ENCODE measurements at places on chromosomes 3 and 15. TPM values are rescaled to one million over a fixed set of nuclear protein-coding genes. Genes with fewer than 3 reads are reported as not detected.
A peak's percentile ranks its signal among the peaks of the same experiment; 100 is the strongest.

- no peaks in the 10 kb centered on the region for H3K36me3 ChIP-seq
- no peak for DNase-seq
These were observed 105.5 kb downstream of the MME start for GRCh38 chr3:155185631-155186071.

DNA sequence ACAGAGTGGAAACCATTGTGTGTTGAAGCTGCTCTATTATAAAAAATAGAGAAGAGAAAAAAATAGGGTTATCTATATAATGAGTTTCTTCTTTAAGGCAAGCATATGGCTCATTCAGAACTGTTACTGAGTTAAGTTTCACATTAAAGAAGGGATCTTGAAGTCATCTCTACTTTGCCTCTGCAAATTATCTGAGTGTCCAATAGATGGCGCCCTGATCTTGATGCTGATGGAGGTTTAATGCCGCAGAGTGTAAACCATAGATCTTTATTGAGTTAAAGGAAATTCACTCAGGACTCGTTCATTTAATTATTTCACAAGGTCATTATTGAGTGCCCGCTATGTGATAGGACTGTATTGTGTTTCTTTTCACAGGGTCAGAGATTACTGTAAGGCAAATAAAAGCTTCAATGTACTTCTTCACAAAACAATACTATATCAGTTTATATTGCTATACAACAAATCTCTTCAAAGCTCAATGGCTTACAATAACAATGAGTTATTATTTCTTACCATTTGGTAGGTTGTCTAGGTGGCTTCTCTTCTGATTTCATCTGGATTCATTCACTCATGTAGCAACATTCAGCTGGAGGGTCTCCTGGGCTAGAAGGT is 171.4 kb downstream of the NSUN3 start:
- no peak for DNase-seq
- no peaks in the 10 kb centered on the region for H3K4me1 ChIP-seq
- no peak overlapping the region for H3K27ac ChIP-seq
- H3K4me3 ChIP-seq, result no peak overlapping the region

DNA sequence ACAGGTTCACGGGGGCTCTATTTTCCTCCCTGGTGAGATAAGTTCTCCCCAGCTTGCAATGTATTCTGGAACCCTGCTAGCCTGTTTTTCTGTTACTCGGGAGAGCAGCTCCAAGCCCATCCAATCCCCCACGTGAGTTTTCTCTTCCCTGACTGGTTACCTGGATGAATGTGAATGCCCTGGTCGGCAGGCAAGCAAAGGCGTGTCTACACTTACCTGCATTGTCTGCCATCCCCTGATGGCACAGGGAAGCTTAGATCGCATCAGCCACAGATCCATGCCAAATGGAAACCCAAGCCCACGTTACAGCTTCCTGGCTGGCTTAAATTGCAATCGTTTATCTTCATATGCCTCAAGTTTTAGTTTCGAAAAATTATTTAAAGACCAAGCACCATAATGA is 149.9 kb downstream of the FOXP1 start:
- peaks cover 3% of the 10 kb centered on the region for H3K36me3 ChIP-seq
- peaks cover 79% of the 10 kb centered on the region for H3K4me1 ChIP-seq
- no peak for DNase-seq
- H3K27ac ChIP-seq, result peak overlapping the region; percentile 79
- H3K4me3 ChIP-seq, result no peak overlapping the region

GRCh38 chr3:114214542-114215341 is 22.6 kb downstream of the ZNF80 start:
- H3K27ac ChIP-seq, result peak overlapping the region; percentile 94
- DNase-seq, result no peak
- peaks cover 78% of the 10 kb centered on the region for H3K4me1 ChIP-seq
- peak overlapping the region; percentile 59 for H3K4me3 ChIP-seq

DNA sequence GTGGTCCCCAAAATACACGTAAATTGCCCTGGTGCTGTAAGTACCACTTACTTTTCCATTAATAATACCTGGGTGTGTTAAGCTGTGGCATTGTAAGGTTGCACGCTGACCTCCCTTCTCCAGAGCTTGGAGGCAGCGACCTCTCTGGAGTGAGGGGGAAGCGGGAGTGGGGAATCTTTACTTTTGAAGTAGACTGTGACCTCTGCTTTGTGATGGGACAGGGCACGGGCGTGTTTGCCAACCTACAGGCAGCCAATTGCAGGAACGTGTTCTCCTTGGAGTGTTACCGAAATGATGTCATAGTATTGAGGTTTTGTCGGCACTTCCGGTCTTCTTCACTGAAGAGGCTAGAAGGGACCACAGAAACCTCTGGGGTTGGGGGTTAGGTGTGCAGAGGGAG is 227.3 kb upstream of the C2CD4B start:
- DNase-seq, result no peak
- H3K4me1 ChIP-seq, result peaks cover 21% of the 10 kb centered on the region
- no peak overlapping the region for H3K27ac ChIP-seq
- no peaks in the 10 kb centered on the region for H3K36me3 ChIP-seq
- H3K27me3 ChIP-seq, result peaks cover 30% of the 10 kb centered on the region
- peak overlapping the region; percentile 93 for H3K4me3 ChIP-seq

DNA sequence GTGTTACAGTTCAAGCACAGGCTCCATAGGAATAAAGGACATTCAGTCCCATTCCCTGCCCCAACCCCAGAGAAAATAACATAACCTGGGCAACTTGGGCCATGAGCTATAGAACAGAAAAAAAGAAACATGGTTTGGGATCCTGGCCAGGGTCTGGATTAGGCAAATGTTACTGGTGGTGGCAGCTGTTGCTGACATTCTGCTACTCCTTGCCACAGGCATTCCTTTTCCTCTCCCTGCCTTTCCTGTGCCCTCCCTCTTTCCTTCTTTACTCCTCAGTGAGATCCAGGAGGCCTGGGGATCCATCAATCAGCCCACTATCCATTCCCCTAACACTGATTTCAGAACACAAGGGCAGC is 129.1 kb downstream of the NTRK3 start:
- H3K27ac ChIP-seq, result no peak overlapping the region
- no peaks in the 10 kb centered on the region for H3K4me1 ChIP-seq
- H3K36me3 ChIP-seq, result no peaks in the 10 kb centered on the region
- no peak overlapping the region for H3K4me3 ChIP-seq
- no peaks in the 10 kb centered on the region for H3K27me3 ChIP-seq
- DNase-seq, result no peak

- peaks cover 2% of the 10 kb centered on the region for H3K27me3 ChIP-seq
- no peak overlapping the region for H3K4me3 ChIP-seq
- no peak for DNase-seq
These were observed 61.2 kb upstream of the KCNMB2 start for GRCh38 chr3:178475062-178475461.

DNA sequence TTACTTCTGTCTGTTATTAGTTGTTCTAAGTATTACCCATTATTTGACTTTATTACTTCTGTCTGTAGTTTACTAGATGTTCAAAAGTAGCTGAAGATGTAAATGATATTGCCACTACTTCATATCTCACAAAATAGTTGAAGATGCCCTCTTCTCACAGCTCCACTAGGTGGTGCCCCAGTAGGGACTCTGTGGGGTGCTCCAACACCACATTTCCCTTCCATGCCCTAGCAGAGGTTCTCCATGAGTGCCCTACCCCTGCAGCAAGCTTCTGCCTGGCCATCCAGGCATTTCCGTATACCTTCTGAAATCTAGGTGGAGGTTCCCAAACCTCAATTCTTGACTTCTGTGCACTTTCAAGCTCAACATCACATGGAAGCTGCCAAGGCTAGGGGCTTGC is 80.8 kb downstream of the KCNH8 start:
- no peak overlapping the region for H3K4me3 ChIP-seq
- H3K27ac ChIP-seq, result no peak overlapping the region
- no peaks in the 10 kb centered on the region for H3K27me3 ChIP-seq
- H3K36me3 ChIP-seq, result no peaks in the 10 kb centered on the region

- H3K4me3 ChIP-seq, result no peak overlapping the region
- H3K27me3 ChIP-seq, result no peaks in the 10 kb centered on the region
- DNase-seq, result no peak
- H3K27ac ChIP-seq, result no peak overlapping the region
- no peaks in the 10 kb centered on the region for H3K4me1 ChIP-seq
These were observed 234.2 kb upstream of the MCTP2 start for GRCh38 chr15:93997071-93997658.

GRCh38 chr15:36763685-36764084 is 184.3 kb downstream of the CDIN1 start:
- H3K27ac ChIP-seq, result no peak overlapping the region
- H3K4me3 ChIP-seq, result no peak overlapping the region
- no peaks in the 10 kb centered on the region for H3K27me3 ChIP-seq
- H3K36me3 ChIP-seq, result no peaks in the 10 kb centered on the region

GRCh38 chr15:60762167-60762566 is 283.2 kb upstream of the ICE2 start:
- DNase-seq, result no peak
- no peak overlapping the region for H3K27ac ChIP-seq
- H3K4me1 ChIP-seq, result peaks cover 3% of the 10 kb centered on the region
- no peaks in the 10 kb centered on the region for H3K27me3 ChIP-seq
- no peaks in the 10 kb centered on the region for H3K36me3 ChIP-seq
- no peak overlapping the region for H3K4me3 ChIP-seq

- H3K4me1 ChIP-seq, result no peaks in the 10 kb centered on the region
- no peak for DNase-seq
- H3K27me3 ChIP-seq, result no peaks in the 10 kb centered on the region
- H3K27ac ChIP-seq, result no peak overlapping the region
- no peaks in the 10 kb centered on the region for H3K36me3 ChIP-seq
These were observed 25.7 kb downstream of the SH3GL3 start for GRCh38 chr15:83472797-83473196.

- H3K4me3 ChIP-seq, result no peak overlapping the region
- H3K27ac ChIP-seq, result no peak overlapping the region
- H3K27me3 ChIP-seq, result no peaks in the 10 kb centered on the region
- DNase-seq, result no peak
These were observed 273.6 kb upstream of the PROK2 start for GRCh38 chr3:72058493-72059081.

GRCh38 chr3:108826309-108827187 is 4.0 kb downstream of the TRAT1 start:
- H3K27me3 ChIP-seq, result no peaks in the 10 kb centered on the region
- H3K4me1 ChIP-seq, result peaks cover 12% of the 10 kb centered on the region
- peak overlapping the region; percentile 47 for H3K27ac ChIP-seq

GRCh38 chr3:50320853-50321335 is 1.7 kb downstream of the HYAL2 start:
- peaks cover 77% of the 10 kb centered on the region for H3K4me1 ChIP-seq
- no peaks in the 10 kb centered on the region for H3K27me3 ChIP-seq
- H3K27ac ChIP-seq, result no peak overlapping the region
- peak; percentile 79 for DNase-seq
- peaks cover 5% of the 10 kb centered on the region for H3K36me3 ChIP-seq
- peak overlapping the region; percentile 68 for H3K4me3 ChIP-seq

DNA sequence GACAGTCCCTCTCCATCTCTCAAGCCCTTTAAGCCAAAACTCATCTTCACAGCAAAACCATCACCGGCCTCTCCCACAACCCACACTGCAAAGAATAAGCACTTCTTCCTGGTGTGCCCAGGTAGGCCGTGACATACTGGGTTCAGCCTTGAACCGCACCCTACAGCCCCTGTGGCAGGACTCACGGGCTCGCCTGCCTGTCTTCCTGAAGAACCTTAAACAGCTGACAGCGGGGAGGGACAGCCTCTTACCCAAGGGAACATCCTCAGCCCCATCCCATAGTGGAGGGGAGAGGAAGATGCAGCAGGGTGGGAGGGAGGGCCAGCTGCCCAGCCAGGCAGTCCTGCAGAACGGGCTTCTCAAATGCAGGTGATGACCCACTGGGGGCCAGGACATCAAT is 40.2 kb downstream of the TBC1D2B start:
- no peak for DNase-seq
- peaks cover 14% of the 10 kb centered on the region for H3K36me3 ChIP-seq
- H3K4me1 ChIP-seq, result peaks cover 81% of the 10 kb centered on the region
- H3K4me3 ChIP-seq, result no peak overlapping the region

- no peaks in the 10 kb centered on the region for H3K27me3 ChIP-seq
- no peaks in the 10 kb centered on the region for H3K4me1 ChIP-seq
- no peaks in the 10 kb centered on the region for H3K36me3 ChIP-seq
- no peak overlapping the region for H3K27ac ChIP-seq
These were observed 35.0 kb upstream of the VGLL3 start for GRCh38 chr3:87025661-87026645.

DNA sequence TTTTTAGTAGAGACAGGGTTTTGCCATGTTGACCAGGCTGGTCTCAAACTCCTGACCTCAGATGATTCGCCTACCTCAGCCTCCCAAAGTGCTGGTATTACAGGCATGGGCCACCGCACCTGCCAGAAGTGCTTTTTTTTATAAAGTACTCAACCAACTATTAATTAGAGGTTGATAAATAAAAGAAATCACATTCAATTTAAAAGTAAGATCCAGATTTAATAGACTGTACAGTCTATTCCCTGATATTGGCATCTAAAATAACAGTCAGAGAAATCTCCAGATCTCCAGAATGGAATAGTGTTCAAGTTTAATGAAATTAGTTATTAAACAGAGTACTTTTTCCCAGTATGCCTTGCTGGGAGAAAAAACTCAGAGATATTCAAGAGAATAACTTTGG is 142.9 kb upstream of the SLC2A2 start:
- no peak overlapping the region for H3K4me3 ChIP-seq
- peaks cover 8% of the 10 kb centered on the region for H3K4me1 ChIP-seq
- H3K27me3 ChIP-seq, result no peaks in the 10 kb centered on the region
- peaks cover 73% of the 10 kb centered on the region for H3K36me3 ChIP-seq

GRCh38 chr3:24773798-24774197 is 279.1 kb upstream of the THRB start:
- no peaks in the 10 kb centered on the region for H3K36me3 ChIP-seq
- no peak for DNase-seq
- H3K4me1 ChIP-seq, result no peaks in the 10 kb centered on the region
- no peak overlapping the region for H3K27ac ChIP-seq
- H3K4me3 ChIP-seq, result no peak overlapping the region

GRCh38 chr3:153273217-153273616 is 111.2 kb downstream of the RAP2B start:
- H3K36me3 ChIP-seq, result no peaks in the 10 kb centered on the region
- DNase-seq, result no peak
- H3K4me3 ChIP-seq, result no peak overlapping the region
- H3K27ac ChIP-seq, result no peak overlapping the region
- no peaks in the 10 kb centered on the region for H3K27me3 ChIP-seq
- H3K4me1 ChIP-seq, result peaks cover 9% of the 10 kb centered on the region

IL5RA gene
- total RNA-seq, result 0.59 TPM

ATP10A gene
- total RNA-seq, result 30.4 TPM

CLDN16 gene
- not detected for total RNA-seq

EXD1 gene
- total RNA-seq, result not detected

CCR5 gene
- 1.4 TPM for total RNA-seq

ZCWPW2 gene
- 0.28 TPM for total RNA-seq

Data from CD4-positive, alpha-beta T cell (primary cell).